ENCODE measurements at places on chromosomes 16 and 17. TPM values are rescaled to one million over a fixed set of nuclear protein-coding genes. Genes with fewer than 3 reads are reported as not detected.

DNA sequence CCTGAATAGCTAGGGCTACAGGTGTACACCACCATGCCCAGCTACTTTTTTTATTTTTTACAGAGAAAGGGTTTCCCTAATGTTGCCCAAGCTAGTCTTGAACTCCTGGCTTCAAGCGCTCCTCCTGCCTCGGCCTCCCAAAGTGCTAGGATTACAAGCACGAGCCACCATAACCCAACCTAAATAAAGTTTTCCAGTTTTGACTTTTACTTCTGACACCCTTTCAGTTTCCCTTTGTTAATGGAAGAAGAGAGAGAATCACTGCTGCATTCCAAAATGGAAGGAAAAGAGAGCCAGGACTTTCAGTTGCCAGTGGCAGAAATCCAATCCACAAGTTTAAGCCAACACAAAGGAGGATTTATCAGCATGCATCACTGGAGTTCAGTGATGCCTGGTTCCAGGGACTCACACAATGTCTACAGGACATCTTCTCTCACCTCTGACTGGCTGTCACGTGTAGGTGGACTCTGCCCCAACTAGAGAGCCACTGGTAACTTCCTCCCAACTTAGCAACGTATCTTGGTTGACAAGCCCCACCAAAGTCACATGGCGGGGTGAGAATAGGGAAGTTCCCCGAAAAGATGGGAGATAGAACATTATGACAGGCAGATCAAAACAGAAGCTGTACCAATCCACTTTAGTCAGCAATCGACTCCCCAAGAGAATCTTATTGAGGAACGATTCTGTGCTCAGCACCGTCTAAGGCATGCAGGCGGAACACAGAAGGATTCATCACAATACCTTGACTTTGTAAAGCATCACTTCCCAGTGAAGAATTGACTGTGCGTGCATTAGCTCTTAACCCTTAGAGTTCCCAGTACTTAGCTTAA, 46.5 kb downstream of the GAS7 start:
- DNase-seq: peak; percentile 35

DNA sequence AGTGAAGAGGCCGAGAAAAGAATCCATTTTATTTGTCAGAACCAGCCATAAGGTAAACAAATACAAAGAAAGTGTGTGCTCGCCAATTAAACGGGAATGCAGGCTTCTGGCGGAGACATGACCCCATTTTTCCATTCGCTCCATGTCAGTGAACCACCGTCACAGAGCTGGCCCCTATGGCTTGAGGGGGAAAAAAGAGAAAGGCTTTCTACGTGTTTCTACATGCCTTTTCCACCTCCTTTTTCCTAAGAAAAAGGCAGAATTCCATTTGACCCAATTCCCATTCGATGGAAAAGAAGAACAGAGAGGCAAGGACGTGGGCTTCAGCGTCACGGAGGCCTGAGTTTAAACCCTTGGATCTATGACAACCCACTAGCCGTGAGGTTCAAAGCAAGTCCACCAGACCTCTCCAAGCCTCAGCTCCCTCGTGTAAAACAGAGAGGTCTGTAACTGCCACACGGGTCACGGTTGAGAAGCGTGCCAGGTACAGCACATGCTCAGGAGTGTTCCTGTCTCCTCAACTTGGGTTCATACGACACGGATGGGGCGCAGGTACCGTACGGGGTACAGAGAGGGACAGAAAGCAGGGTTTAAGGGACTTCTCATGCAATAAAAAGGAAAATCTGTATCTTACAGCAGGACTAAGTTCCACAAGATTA, 91.9 kb downstream of the NXN start:
- no peak for DNase-seq

DNA sequence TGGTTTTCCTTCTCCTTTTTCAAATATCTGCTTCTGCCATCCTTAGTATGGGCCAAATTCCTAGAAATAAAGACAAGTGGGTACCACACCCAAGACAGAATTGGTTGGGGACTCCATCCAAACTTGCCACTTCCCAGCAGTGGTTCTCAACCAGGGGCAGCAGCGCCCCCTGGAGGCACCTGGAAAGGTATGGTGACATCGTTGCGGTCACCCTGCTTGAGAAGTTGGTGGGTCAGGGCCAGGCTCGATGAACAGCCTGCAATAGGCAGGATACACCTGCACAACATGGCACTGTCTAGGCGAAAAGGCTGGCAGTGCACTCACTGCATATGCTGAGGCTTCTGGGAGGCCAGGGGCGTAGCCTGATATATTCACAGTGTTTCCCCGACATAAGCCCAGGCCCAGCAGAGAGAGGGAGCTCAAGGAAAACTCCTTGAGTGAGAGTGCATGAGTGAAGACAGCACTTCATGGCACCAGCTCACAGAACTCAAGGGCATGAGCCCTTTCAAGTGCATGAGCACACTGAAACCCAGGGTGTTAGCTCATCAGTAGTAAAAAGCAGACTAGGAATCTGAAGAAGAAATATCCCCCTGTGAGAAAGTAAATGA, 57.7 kb downstream of the CMC2 start:
- peak; percentile 33 for DNase-seq

DNA sequence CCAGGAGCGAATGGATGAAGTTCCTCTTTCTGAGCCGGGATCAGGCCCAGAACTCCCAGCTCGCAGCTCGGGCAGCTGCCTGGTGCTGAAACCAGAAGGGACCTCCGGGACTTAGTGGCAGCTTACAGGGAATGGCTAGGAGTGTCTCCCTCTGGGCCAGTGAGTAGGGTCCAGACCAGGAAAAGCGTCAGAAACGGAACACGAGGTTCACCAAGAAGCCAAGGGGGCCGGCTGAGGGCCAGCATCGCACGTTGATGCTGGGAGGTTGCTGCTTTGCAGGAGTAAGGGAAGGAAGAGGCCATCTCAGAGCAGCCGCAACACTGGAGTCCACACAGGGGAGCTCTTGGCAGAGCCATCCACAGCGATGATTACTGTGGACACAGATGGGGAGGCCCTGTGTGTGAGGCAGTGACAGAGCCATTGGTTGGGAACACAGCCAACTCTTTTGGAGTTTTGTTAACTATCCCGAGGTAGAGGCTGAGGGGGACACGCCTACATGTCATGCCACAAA, 74.0 kb upstream of the CREBBP start:
- DNase-seq: no peak

DNA sequence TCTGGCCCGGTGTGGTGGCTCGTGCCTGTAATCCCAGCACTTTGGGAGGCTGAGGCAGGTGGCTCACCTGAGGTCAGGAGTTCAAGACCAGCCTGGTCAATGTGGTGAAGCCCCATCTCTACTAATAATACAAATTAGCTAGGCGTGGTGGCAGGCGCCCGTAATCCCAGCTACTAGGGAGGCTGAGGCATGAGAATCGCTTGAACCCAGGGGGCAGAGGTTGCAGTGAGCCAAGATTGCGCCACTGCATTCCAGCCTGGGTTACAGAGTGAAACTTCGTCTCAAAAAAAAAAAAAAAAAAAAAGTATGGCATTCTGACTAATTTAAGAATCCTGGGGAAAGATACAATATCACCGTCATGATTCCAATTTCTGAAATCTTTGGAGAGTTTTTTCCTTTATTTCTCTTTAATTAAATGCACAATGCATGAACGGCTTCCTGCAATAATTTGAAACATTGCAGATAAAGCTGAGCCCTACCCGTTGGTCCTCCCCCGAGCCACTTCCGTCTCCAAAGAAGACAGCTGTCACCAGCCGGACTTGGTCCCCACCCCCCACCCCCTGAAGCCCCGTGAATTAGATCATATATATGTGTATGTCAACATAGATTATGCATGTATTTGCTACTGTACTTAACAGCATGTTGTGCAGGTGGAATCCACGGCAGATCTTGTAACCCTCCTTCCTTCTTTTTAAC, 142.6 kb upstream of the PLCG2 start:
- no peak for DNase-seq

The OSGIN1 gene
- 9.4 TPM for total RNA-seq

The OR4D2 gene
- not detected for total RNA-seq

The RUSF1 gene
- 53.3 TPM for total RNA-seq

The OTOA gene
- not detected for total RNA-seq

Data from colonic mucosa (tissue), 4 donors.